ENCODE measurements at places on chromosomes 13 and 19.

DNA sequence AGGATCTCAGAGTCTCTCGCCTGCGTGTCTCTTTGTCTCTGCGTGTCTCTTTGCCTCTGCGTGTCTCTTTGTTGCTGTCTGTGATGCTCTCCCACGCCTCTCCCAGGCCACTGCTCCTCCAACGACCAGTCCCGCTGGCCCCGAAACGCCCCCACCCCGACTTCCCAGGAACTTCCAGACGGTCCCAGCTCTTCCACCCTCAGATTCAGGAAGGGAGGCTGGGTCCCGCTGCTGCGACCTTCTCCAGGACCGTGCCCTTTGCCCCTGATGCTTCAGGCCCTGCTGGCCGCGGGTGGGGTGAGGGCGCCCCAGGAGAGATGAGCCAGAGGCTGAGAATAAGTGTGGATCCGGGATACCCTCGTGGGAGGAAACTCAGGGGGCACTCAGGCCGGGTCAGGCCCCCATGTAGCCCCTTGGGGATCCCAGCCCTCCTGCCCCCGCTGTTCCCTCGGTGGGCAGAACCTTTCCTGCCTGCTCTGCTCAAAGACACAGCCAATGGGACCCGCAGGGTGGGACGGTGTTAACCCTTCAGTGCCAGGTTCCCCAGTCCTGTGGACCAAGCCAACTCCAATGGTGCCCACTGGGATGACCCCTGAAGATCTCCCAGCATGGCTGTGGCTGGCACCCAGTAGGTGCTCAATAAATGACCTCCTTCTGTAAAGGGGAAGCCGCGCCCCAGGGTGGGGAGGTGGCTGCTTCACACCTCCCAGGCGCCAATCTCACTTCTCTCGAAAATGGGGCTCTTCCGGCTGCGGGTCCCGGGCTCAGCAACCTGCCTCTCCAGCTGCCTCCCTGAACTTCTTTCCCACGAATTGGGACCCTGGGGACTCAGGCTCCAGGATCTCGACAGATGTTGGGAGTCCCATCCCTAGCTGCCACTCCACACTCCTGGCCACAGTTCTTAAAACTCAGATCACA, 1.5 kb upstream of the S1PR5 start:
- no peak for DNase-seq

DNA sequence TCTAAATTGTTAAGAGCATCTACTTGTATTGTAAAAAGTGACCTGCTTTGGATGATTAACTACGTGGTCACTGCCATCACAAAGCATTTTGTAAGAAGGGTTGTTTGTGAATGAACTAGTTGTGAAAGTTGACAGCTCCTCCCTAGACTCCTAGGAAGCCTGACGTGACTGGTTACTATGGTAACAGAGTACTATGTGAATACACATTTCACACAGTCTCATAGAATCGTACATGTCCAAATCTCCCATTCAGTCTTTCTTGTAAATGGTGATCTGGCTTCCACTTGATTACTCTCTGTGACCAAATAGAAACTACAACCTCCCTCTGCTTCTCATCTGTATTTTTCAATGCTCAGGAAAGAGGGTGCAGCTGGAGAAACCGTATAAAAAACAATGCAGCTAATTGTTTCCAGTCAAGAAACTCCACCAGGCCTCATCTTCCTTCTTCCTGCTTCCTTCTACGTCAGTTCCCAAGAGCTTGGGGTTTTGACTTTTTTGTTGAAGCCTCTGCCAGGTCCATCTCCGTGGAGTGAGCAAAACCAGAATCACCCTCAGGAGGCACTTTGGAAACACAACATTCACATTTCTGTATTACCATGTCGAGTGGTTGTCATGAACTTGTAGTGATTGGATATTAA, 83.4 kb downstream of the GPC6 start:
- DNase-seq: peak; percentile 29

DNA sequence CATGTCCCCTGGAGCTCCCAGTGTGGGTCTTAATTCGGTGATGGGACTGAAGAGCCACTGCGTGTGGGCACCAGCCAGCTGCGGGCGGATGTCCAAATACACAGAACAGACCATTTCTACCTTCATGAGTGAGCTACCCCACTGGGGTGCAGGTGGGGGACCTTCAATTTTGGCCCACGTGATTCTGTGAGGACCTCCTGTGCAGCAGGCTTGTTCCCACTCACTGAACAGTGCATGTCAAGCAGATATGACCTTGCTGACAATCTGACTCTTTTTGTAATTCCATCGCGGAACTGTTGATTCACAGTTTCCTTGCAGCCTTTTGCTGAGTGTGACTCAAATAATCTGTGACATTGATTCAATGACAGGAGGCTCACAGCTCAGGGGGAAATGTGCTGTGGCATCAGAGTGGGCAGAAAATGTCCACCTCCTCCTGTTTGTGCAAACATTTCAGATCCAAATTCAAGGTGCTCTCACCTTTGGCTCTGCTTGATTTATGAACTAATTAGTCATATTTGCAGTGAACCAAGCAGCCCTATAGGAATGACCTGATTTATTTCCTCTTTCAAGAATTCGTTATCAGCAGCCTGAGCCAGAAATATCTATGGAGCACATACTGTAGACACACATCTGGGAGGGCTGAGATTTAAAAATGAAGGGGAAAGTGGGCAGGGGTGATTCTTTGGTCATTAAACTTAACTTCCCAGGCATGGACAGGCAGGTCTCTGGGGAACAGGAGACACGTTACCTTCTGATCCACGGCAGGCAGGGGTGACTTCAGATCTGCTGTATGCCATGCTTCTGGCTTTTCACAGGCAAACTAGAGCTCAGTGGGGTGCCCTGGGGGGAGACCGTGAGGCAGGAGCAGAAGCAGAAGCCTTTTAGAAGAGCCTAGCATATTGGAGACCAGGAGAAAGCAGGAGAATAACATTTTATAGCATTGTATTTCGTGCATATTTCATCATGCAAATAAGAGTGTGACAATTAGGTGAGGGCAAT, 170.0 kb upstream of the KL start:
- no peak for DNase-seq

GRCh38 chr19:14450168-14450874, 17.2 kb downstream of the PKN1 start:
- DNase-seq: no peak

- no peak for DNase-seq
Measured at GRCh38 chr19:41376241-41376997, at the start of gene TMEM91. Gene TMEM91, plus strand, starts transcription at chr19:41376533. Its CDS starts 1,777 bp downstream, at chr19:41378310.

- DNase-seq: no peak
Measured at GRCh38 chr13:71015516-71015915, 851.5 kb downstream of the DACH1 start.

- DNase-seq: peak; percentile 84
Measured at GRCh38 chr13:76711550-76712182, 174.5 kb downstream of the KCTD12 start.
